ENCODE measurements at places on chromosomes 12 and 14. TPM values are rescaled to one million over a fixed set of nuclear protein-coding genes. Genes with fewer than 3 reads are reported as not detected.

DNA sequence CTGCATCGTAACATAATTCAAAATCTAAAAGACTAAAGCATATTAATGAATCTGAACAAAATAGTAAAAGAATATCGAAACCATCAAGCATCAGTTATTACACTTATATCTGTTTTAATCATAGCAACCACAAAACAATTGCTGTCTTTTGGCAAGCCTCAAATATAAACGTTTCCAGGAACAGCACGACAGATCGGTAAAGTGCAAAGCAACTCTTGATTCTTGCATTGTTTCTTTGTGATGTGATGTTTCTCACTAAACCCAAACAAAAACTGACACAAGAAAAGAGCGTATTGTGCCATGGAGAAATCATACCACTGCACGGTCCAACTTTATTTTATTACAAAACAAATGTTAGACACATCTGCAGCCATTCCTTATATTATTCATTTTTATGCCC lies 9.2 kb upstream of the MYF6 start:
- ATAC-seq, result no peak

SERPINA6 gene
- total RNA-seq, result not detected

DNA sequence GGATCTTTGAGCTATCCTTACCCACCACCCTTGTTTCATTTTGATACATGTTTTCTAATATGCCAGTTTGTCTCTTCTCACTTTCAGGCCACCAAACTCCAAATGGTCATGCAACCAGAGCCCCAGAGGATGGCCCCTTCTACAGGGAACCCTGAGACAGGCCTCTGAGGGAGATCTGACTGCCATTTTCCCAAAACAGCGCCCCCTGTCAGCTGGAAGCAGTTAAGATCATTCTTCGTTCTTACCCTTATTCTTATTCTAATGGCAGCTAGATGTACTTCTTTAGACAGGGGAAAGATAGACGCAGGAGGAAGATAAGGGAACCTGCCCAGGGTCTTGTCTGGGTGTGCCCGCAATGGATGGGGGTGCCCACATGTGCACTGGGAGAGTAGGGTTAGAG lies 38.4 kb downstream of the C12orf56 start:
- ATAC-seq, result no peak

- ATAC-seq, result no peak
Observed at GRCh38 chr14:100303179-100303578, 3.1 kb downstream of the SLC25A29 start.

DNA sequence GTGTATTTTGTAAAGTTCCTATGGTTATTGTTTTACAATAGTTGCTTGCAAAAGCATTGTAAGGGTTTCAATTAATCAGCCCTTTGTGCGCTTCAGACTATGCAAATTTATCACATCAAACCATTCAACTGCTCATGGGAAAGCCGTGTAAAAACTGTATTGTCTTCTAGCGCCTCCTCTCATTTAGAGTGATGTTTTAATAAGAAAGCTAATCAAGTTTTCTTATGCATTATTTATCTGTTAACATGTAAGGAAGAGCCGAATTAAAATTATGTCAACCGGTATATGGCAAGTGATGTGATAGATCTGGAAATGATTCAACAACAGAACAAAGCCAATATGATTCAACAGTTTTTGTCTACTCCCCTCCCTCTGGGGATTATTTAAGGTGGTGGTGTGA lies 92.5 kb upstream of the RFX4 start:
- ATAC-seq, result no peak

GRCh38 chr12:9727813-9728212 lies 5.1 kb downstream of the CLECL1 start:
- ATAC-seq, result no peak

- no peak for ATAC-seq
Observed at GRCh38 chr12:3727877-3728632, 24.9 kb downstream of the CRACR2A start.

GRCh38 chr14:67851785-67852410 lies 32.3 kb downstream of the RAD51B start:
- ATAC-seq, result no peak

GRCh38 chr14:76836029-76836630 lies 9.9 kb downstream of the LRRC74A start:
- no peak for ATAC-seq

DNA sequence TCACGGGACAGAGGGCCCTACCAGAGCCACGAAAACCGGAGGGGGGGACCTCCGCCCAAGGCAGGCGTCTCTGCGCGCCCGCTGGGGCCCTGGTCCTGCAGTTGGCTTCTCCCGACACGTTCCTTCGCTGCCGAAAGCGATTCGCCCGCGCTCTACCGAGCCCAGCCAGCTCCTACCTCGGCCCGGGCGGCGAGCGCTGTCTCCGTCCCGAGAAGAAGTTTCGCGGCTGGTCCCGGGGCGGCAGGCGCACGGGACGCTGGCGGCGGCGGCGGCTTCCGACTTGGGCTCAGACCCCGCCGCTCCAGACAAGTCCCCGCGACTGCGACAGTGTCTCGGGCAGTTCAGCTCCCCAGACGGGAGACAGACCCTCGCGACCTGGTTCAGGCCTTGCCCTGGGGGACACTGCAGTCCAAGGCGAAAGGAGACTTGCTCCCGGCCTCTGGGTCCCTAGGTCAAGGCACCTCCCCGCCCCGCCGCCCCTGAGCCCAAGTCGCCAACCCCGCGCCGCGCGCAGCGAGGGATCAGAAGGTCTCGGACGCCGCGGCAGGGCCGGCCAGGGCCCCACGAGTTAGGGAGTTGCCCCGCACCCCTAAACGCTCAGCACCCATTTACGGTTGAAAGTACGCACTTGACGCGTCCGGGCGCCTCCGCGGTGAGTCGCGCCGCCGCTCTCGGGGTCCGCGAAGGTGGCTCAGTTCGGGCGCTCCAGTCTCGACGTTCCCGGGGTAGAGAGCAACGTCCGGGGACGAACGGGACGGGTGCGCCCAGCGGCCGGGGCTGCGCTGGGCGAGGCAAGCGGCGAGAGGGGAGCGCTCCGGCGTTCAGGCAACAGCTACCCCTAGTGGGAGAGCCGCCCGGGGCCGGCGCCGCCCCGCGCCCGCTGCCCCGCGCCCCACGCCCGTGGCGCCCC lies 1.4 kb upstream of the DIO3 start:
- ATAC-seq, result peak; percentile 76

DNA sequence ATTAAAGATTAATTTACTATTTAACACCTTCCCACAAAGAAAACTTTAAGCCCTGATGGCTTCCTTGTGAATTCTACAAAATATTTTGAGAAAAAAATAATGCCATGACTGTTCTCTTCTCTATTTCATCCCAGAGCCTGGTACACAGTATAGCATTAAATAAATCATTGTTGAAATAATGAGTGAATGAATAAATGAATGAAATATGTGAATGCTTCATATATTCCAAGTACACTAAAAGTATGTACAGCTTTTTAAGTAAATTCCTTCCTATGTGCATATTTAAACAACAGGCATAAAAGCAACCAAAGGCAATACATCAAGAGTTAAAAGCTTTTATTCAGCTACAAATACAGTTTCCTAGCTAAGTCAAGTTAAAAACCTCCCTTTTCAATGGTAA lies 144.9 kb upstream of the CCDC196 start:
- ATAC-seq, result no peak

MGAT4C gene
- total RNA-seq, result 0.73 TPM

DNA sequence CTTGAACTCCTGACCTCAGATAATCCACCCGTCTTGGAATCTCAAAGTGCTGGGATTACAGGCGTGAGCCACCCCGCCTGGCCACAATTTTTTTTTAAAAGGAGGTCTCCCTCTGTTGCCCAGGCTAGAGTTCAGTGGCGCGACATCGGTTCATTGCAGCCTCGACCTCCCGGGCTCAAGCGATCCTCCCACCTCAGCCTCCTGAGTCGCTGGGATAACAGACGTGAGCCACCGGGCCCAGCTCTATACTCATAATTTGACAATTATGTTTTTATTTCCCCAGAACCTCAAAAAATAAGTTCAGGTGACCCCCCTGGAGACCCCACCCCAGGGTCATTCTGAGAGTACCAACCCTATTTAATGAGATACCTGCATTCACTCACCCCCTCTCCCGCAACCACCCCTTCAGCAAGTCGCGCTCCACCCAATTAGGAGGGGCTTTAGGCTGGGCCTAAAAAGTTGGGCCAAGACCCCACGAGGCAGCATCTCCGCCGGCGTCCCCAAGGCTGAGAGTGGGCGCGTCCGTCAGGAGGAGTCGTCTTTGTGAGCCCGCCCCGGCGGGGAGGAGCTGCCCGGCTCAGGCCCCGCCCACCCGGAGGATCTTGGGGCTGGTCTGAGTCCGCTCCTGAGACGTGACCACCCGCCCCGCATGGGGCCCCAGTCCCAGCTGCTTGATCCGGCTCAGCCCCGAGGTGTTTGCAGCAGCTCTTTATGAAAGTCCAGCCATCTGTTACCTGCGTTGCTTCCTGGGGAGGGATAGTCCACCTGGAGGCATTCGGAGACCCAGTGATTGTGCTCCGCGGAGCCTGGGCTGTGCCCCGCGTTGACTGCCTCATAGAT lies at the start of gene ANKRD33:
TSS of gene ANKRD33 (plus strand) at position 628 of the 840 bp plus-strand sequence. CDS start at position 712, 84 bp downstream.
- ATAC-seq, result no peak

DNA sequence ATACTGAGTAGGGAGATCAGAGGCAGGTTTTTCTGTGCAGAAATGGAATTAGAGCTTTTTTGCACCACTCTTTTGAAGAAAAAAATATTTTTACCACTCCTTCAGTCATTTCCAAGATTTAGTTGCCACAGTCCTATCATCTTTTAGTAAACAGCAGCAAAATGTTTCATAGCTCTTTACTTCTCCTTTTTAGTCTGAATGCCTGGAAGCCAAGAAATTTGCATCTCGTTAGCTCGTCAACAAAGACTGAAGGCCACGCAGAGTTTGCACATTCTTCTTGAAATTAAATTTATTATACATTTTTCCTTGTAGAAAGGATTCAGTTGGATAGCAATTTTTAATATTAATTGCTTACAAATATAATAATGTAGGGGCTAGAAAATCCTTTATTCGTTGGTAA lies 544.5 kb upstream of the ATP2B1 start:
- no peak for ATAC-seq

DNA sequence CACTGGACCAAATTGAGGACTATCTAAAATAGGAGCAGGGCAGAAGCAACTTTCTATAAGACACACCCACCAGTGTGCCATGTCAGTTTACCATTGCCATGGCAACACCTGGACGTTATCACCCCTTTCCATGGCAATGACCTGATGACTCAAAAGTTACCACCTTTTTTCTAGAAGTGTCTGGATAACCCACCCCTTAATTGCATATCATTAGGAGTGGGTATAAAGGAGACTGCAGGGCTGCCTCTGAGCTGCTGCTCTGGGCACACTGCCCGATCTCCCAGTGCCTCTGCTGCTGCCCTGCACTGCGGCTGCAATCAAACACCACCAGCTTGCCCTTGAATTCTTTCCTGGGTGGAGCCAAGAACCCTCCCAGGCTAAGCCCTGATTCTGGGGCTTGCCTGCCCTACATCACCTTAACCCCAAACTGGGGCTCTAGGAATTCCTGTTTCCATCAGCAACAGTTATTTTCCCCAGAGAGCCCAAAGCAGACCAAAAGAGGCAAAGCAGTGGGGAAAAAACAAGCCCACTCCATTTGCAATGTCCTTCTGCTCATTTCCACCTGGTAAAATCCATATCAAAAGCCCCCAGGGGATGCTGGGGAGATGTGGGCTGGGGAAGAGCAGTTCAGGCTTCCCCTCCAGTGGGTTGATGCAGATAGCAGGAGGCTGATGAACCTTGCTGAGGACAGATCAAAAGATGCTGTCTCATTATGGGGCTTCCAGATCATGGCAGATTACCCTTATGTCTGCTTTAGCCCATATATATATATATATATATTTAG lies 129.5 kb upstream of the NCOR2 start:
- no peak for ATAC-seq

- ATAC-seq, result peak; percentile 83
Observed at GRCh38 chr12:94872971-94873733, 130.3 kb downstream of the NDUFA12 start.

GZMB gene
- total RNA-seq, result 2.9 TPM

- ATAC-seq, result peak; percentile 84
Observed at GRCh38 chr14:26765768-26766520, 168.1 kb upstream of the NOVA1 start.

- ATAC-seq, result no peak
Observed at GRCh38 chr12:25708661-25709060, 155.6 kb upstream of the LMNTD1 start.

- ATAC-seq, result no peak
Observed at GRCh38 chr14:44966601-44967336, 4.8 kb downstream of the TOGARAM1 start.

KCNMB4 gene
- total RNA-seq, result 5.1 TPM

TAS2R46 gene
- total RNA-seq, result not detected

DNA sequence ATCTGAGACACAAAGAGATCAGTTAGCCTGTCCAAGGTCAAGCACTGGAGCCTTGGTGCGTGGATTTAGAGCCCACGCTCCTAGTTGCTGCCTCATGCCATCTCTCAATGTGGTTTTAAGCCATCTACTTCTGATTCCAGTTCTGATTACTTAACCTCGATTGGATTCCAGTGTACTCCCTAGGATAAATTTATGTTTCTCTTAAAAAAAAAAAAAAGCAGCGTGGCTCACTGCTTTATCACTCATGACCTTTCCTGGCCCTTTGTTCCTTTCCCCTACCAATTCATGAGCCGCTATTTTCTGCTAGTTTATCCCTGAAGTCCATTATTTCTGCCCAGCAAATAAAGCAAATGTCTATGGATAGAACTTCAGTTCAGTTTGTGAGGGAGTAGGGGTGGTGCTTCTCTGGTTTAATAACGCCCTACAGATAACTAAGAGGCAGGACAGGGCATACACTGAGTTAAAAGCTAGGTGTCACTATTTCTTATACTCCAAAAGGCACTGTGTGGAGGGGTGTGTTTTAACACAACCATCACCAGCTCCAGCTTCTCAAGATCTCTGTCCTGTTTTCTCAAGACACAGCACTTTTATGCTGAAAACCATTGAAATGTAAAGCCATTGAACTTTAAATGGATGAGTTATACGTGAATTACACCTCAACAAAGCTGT lies 9.8 kb upstream of the PARP11 start:
- no peak for ATAC-seq

DNA sequence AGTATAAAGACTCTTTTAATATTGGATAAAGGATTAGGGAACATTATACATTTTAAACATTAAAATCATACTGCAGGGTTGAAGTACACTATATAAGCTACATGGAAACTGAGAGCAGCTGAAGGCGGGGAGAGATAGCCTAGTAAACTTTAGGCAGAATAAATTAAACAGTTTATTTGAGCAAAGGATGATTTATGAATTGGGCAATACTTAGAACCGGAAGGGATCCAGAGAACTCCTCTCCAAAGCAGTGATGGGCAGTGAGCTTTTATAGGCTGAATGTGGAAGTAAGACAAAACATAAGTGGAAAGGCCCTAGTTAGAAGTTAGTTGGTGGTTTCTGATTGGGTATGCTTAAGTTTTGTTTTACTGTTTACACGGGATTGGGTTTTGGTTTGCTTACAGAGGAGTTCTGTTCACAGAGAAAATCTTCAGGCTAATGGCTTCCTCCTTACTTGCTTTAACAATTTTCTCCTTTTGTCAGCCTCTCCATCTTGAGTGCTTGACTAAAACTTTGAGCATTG lies 18.9 kb downstream of the LEMD3 start:
- ATAC-seq, result no peak

GRCh38 chr12:26555139-26555538 lies 277.9 kb downstream of the ITPR2 start:
- ATAC-seq, result no peak

DNA sequence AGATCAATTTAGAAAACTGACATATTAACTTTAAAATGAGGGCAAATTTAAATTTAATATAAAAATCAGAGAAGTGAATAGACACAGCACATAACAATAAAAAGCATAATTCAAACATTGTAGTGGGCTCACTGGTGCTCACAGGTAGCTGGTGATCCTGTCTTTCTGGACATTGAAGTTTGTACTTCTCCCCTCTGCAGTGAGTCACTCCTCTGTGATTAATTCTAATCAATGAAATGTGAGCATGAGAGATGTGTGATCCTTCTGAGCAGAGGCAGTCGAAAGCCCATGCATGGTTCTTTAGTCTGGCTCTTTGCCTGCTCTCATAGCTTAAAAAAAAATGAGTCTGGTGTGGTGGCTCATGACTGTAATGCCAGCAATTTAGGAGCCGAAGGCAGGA lies 59.0 kb upstream of the RERGL start:
- ATAC-seq, result no peak
